ENCODE measurements at places on chromosomes 13 and 19. TPM values are rescaled to one million over a fixed set of nuclear protein-coding genes. Genes with fewer than 3 reads are reported as not detected.

The KANK3 gene
- 0.04 TPM for total RNA-seq

The CCDC194 gene
- total RNA-seq: not detected

The PGLYRP2 gene
- total RNA-seq: not detected

The ZNF784 gene
- total RNA-seq: 5.2 TPM

The PRR22 gene
- total RNA-seq: not detected

The NLRP7 gene
- total RNA-seq: not detected

The IQCN gene
- 0.62 TPM for total RNA-seq

The ATP8B3 gene
- 3.6 TPM for total RNA-seq

The CBY2 gene
- total RNA-seq: not detected

The RGL3 gene
- 0.14 TPM for total RNA-seq

DNA sequence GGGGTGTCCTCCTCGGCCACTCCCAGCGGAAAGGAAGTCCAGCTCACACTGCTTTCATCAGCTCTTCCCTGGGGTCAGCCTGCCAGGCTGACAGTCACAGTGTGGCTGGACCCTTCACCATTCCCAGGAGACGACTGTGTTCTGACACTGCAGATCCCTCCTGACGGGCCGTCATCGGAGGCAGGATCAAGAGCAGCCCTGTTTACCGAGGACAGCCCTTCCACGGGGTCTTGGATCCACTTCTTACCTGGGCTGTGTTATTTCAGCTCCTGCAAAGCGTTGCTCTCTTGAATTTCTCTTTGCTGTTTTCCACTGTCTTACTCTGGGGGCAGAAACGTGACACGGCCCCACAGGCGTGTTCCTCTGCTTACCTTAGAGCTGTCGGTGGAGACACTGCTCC lies 149.9 kb upstream of the SOX1 start:
- no peak for DNase-seq

- DNase-seq: no peak
Observed at GRCh38 chr13:113526466-113527220, 36.1 kb upstream of the DCUN1D2 start.

GRCh38 chr13:112740502-112741131 lies 50.8 kb downstream of the ATP11A start:
- DNase-seq: peak; percentile 87

GRCh38 chr13:66926200-66926850 lies 303.8 kb downstream of the PCDH9 start:
- DNase-seq: no peak

- no peak for DNase-seq
Observed at GRCh38 chr13:76329004-76329403, 557.2 kb downstream of the KCTD12 start.

- no peak for DNase-seq
Observed at GRCh38 chr13:112580912-112581311, 7.0 kb downstream of the TUBGCP3 start.

DNA sequence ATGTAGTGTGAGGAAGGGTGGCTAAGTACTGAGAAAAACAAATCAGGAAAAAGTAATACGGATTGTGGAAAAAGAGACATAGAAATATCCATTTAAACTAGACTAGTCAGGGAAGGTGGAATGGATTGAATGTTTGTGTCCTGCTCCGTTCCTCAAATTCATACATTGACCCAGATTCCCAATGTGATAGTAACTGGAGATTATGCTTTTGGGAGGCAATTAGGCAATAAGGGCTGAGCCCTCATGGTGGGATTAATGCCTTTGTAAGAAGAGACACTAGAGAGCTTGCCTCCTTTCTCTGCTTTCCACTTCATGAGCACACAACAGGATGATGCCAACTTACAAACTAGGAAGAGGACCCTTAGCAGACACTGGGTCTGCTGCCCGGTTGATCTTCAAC lies 765.2 kb upstream of the GPC6 start:
- DNase-seq: no peak

- no peak for DNase-seq
Observed at GRCh38 chr13:44421853-44422525, 48.4 kb downstream of the SERP2 start.

- no peak for DNase-seq
Observed at GRCh38 chr19:43337737-43338136, 15.7 kb upstream of the CD177 start.

DNA sequence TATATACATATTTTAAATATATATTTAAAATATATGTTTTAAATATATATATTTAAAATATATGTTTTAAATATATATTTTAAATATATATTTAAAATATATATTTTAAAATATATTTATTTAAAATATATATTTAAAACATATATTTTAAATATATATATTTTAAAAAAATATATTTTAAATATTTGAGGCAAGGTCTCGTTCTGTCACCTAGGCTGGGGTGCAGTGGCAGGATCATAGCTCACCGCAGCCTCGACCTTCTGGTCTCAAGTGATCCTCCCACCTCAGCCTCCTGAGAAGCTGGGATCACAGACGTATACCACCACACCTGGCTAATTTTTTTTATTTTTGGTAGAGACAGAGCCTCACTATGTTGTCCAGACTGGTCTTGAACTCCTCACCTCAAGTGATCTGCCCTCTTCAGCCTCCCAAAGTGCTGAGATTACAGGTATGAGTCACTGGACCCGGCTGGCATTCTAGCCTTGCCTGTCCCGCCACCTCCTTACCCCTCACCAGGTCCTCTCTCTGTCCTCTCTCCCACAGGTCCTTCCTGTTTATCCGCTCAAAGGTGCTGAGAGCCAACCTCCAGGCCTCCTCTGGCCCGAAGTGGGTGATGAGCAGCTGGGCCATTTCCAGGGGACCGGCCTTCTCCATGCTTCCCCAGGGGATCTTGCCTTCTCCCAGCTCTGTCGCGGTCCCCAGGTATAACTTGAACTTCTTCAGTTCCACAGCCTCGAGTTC lies 564 bp downstream of the NLRP12 start:
- no peak for DNase-seq

- no peak for DNase-seq
Observed at GRCh38 chr13:63189712-63190111, 1774.1 kb upstream of the PCDH20 start.

- no peak for DNase-seq
Observed at GRCh38 chr19:12797141-12797587, 4.4 kb downstream of the PRDX2 start.

DNA sequence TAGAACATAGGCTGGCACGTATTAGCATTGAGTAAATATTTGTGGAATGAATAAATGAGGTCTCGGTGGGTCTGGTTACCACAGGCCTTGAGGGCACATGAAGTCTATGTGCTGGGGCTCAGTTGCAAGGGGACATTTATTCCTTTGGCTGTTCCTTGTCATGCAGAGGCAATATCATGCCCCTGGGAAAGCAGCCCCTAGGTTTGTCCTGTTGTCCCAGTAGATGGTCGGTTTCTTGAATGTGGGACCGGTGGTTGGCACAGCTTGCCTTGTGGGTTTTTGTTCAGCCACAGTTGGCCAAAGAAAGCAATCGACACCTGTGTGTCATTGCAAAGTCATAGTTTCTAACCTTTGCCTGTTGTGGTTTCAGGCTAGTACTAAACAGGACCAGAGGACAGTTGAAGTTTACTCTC lies 24.7 kb upstream of the GPR183 start:
- DNase-seq: no peak
